Bronchial smooth muscle cell (primary cell): ENCODE measurements at places on chromosomes 16 and 17. TPM values are rescaled to one million over a fixed set of nuclear protein-coding genes. Genes with fewer than 3 reads are reported as not detected.

CALB2 gene
- total RNA-seq, result under 0.01 TPM in 1 of 2 replicates, not detected in the other

SLC2A4 gene
- total RNA-seq, result 0.09 and 0.16 TPM in 2 replicates

PRSS36 gene
- 0.17 and 0.47 TPM in 2 replicates for total RNA-seq

TMEM220 gene
- 3.3 and 5.2 TPM in 2 replicates for total RNA-seq

MGAT5B gene
- total RNA-seq, result 0.32 and 0.77 TPM in 2 replicates

TBC1D10B gene
- 21.3 and 25.2 TPM in 2 replicates for total RNA-seq

DNASE1L2 gene
- 0.95 and 1.1 TPM in 2 replicates for total RNA-seq

PIMREG gene
- 0.60 and 4.4 TPM in 2 replicates for total RNA-seq

SLFN12 gene
- 16.7 and 32.0 TPM in 2 replicates for total RNA-seq
